ENCODE measurements at places on chromosomes 12 and 14.

GRCh38 chr14:104865081-104865630 is at the start of gene CEP170B:
Gene CEP170B, plus strand, starts transcription at chr14:104865268. Its CDS starts 3,183 bp downstream, at chr14:104868451.
- DNase-seq: peak; percentile 62

DNA sequence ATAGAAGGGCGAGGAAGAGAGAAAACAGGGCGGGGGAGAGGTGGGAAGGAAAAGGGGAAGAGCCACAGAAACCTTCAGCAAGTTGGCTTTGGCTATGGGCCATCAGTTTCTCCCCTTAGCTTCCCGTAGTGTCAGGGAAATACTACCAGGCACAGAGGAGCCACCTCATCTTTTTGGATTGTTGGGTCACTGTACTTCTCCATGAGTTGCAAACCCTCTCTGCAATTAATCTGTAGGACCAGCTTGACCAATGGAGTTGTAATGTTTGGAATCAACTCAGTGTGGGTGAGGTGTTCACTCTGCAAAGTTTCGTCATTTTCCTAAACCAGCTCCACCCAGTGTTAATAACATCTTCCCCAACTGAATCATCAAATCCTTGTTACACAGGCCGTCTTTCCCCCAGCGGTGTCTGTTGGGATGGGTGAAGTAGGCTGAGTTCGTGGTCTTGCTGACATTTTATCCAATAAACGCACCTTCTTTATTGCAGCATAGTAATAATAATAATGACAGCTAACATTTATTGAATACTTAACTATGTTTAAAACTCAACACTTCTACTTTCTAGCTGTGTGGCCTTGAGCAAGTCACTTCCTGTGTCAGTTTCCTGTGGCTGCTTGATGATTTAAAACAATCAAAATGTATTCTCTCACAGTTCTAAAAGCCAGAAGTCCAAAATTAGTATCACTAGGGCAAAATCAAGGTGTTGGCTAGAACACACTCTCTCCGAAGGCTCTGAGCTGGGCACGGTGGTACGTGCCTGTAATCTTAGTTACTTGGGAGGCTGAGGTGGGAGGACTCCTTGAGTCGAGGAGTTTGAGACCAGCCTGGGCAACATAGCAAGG is 8.1 kb upstream of the GLTP start:
- peak; percentile 99 for DNase-seq

DNA sequence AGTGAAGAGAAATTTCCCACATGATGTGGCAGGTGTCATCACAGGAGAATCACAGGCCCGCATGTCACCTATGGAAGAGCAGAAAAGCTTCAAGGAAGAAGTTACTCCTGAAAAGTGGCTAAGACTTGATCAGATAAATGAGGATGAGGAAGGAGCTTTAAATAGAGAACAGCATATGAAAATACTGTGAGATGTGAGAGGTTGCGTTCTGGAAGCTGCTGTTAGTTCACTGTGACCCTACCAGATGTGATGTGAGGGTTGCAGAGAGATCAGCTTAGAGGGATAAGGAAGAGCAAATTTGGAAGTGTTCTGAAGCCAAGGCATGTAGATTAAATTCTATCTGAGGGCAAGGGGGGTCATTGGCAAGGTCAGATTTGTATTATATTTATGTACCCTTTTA is 17.1 kb downstream of the ERP27 start:
- no peak for DNase-seq

DNA sequence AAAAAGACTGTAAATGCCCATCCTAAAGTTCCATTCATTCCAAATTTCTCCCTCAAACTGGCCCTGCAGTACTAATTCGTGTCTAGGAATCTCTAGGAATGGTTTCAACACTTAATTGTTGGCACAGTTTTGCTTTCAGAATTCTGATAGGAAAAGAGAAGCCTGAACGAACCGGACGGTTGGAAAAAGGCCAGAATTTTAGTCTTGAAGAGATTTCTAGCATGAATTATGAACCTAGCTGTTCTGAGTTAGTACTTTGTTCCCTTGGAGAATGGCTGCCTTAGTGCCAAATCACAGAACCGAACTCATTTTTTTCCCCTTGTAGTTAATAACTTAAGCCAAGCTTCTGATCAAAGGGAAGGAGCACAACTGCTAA is 262.6 kb downstream of the ADAMTS20 start:
- DNase-seq: no peak

GRCh38 chr12:69095765-69096477 is 143.4 kb upstream of the CPSF6 start:
- no peak for DNase-seq

- DNase-seq: no peak
These were observed 72.9 kb upstream of the C14orf180 start for GRCh38 chr14:104506461-104507253.

GRCh38 chr12:26246483-26247164 is 51.3 kb downstream of the SSPN start:
- peak; percentile 95 for DNase-seq

DNA sequence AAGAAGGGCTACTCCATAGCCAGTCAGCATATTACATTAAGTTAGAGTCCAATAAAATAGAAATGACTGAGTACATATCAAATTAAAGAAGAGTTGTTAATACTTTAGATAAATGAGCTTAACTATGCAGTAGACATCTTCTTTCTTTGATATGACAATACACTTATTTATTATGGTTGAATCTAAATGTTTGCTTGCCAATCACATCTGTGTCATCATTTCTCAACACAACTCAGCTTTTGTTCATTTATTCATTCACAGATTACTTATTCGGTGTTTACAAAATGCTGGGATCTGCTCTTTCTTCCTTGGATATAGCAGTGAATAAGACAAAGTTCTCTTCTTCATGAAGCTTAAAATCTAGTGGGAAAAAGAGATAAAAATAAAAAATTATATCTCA is 614.6 kb upstream of the ATP2B1 start:
- DNase-seq: no peak
